ENCODE measurements at places on chromosomes 5 and 9.

- DNase-seq, result no peak
These were observed 70.5 kb downstream of the IL31RA start for GRCh38 chr5:55921617-55922016.

DNA sequence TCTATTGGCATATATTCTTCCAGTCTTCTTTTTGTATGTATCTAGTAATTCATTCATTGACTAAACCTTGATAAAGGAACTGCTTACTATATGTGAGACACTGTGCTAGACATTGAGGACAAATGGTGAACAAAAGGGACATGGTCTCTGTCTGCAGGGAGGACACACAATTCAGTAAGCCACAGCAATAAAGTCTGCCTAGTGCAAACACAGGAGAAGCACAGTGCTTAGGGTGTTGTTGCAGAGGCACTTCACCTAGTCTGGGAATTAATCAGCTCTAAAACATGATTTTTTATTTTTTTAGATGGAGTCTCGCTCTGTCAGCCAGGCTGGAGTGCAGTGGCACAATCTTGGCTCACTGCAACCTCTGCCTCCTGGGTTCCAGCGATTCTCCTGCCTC is 6.4 kb upstream of the CCL28 start:
- no peak for DNase-seq

GRCh38 chr5:55485073-55485472 is 49.7 kb downstream of the PLPP1 start:
- DNase-seq, result no peak

GRCh38 chr5:15510092-15510491 is 10.1 kb downstream of the FBXL7 start:
- DNase-seq, result no peak

GRCh38 chr5:132110930-132111329 is 37.3 kb downstream of the CSF2 start:
- DNase-seq, result no peak

DNA sequence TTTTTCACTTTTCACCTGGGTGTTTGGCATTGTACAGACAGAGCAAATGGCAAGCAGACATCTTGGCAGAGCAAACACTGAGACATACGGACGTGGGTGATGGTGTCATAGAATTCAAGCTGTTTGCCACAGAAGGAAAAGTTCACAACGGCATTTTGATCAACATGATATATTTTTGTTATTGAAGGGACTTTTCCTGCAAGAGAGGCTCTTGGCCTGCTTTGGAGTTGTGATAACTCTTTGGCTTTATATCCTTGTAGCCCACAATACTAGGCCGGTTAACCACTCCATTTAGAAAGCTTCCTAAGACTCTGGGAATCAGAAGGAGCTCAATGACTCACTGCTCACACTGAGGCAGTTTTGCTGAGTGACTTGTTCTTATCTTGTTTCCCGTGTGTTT is 1038.3 kb downstream of the TLE1 start:
- no peak for DNase-seq

GRCh38 chr9:118522093-118523028 is 818.2 kb downstream of the TLR4 start:
- DNase-seq, result peak; percentile 22

- DNase-seq, result no peak
These were observed 17.3 kb upstream of the TNIP1 start for GRCh38 chr5:151097820-151098767.

GRCh38 chr5:107604990-107605389 is 65.7 kb downstream of the EFNA5 start:
- DNase-seq, result no peak

DNA sequence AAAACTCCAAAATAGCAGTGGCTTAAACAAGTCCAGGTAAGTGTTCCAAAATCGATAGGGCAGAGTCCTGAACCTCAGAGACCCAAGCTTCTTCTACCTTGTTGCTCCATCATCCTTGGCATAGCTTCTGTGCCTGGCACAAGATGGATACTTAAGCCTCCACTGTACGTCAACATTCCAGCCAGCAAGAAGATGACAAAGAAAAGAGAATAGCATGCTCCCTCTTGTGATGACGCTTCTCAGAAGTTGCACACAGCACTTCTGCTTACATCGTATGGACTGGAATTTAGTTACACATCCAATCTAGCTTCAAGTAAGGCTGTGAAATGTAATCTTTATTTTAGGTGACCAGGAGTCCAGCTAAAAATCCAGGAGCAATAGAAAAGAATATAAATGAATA is 227.4 kb downstream of the ESM1 start:
- DNase-seq, result no peak

DNA sequence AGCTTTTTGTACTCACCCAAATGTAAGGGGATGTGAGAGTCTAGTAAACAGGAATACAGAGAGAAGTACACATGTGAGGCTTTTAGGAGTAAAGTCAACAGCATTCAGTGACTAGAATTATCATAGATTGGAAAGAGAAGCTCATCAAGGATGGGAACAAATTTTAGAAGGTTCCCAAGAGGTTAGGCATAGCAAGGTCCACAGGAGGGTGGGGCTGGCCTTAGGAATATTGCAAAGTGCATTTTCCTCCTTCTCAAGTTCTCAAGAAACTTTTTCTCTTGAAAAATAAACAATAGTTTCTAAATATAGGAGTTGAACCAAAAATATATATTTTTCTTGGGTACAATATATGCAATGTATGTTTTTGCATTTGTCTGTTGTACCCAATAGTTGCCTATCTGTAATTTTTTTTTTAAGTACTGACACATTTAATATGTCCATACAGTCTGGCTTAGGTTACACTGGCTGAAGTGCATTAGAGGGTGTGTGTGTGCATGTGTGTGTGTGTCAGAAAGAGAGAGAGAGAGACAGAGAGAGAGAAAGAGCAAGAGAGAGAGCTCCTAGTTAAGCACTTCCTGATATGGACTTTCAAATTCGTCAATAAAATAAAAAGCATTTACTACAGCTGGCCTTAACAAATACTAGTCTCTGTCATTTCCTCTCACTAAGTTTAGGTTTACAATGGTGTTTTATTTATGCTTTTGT is 62.2 kb downstream of the SNX18 start:
- DNase-seq, result no peak

GRCh38 chr9:94802251-94802650 is 75.8 kb downstream of the AOPEP start:
- DNase-seq, result no peak

- DNase-seq, result peak; percentile 37
These were observed 50.5 kb downstream of the HACD4 start for GRCh38 chr9:20980832-20981455.

DNA sequence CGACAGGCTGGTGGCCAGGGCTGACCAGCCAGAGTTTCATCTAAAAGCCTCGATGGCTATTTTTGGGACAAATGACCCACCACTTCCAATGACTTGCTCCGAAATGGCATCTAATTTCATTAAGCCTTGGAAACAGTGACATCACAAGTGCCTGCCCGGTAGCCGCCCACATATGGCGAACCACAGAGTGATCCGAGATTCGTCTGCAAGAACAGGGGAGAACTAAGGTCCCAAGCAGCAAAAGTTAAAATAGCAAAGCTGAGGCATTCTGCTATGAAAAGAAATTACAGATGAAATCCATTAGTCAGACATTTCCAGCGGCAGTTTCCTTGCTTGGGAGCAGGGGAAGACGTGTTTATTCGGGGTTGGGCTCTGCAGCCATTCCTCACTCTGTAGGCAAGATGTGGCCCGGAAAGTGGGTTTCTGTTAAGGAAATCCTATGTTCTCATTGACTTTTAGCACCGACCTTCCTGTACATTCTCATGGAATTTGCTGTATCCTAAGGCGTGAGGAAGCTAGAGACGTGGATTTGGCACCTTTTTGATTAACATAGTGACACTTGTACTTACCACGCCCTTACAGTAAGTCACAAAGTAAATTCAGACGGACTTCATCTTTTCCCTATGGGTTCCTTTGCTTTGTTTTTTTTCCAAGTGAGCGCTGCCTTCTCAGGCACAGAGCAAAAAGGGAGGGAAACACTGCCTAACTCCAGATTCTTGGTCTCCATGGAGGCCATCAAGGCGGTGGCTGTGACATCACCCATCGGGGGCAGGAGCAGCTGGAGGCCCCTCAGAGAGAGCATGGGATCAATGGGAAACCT is 45.1 kb downstream of the ERGIC1 start:
- no peak for DNase-seq

DNA sequence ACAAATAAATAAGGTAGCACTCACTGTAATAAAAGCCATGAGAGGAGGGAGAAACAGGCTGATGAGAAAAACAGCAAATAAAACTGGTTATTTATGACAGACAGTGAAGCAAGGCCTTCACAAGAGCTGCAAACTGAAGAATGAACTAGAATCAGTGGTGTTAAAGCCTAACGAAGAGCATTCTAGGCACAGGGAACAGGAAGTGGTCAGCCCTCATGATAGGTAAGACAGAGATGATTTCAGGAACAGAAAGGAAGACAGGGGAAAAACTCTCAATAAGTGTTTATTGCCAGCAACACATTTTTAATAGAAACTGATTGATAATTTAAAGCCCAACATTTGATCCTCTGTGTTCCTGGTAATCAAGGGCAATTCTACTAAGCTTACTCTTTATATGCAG is 124.5 kb downstream of the EDIL3 start:
- no peak for DNase-seq

DNA sequence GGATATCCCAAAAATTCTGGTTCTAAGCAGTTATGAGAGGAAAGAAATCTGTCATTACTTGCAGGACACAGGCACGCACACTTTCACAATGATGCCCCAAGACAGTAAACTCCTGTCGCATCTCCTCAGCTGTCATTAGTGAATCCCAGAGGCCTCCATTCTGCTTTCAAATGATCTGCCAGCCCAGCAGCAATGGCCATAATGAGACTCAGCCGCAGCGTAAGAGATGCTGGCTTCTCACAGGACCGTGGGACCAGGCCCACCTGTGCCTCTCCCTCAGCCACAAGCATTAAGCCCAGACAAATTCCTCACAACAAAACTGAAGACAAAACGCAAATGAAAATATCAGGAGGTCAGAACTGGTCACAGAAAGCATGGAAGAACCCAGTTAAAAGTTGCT is 98.0 kb upstream of the VLDLR start:
- no peak for DNase-seq

GRCh38 chr5:57805732-57806131 is 323.1 kb upstream of the ACTBL2 start:
- no peak for DNase-seq

- DNase-seq, result no peak
These were observed 213.7 kb downstream of the DCP2 start for GRCh38 chr5:113190347-113190746.

DNA sequence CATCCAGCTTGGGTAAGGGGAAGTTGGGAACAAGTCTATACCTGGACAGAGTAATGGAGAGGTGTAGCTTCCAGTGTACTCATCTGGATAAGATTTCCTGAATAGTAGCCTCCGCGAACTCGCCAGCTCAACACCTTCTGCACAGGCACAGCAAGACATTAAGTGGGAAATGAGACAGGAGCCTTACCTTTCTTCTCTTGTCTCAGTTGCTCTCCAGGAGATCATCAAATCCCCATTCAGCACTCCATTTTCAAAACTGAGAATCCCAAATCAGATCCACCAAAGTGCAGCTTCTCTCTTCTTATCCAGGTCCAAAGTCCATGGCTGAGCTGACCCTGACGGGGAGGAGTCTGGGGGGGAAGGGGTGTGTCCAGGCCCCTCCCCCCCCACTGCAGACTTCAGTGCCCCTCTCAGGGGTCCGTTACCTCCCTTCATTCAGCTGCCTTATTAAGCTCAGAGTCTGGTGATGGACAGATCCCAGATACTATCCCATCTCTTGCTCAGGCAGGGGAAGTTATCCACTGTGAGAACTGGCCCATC is 5.9 kb upstream of the MGAT1 start:
- DNase-seq, result no peak

DNA sequence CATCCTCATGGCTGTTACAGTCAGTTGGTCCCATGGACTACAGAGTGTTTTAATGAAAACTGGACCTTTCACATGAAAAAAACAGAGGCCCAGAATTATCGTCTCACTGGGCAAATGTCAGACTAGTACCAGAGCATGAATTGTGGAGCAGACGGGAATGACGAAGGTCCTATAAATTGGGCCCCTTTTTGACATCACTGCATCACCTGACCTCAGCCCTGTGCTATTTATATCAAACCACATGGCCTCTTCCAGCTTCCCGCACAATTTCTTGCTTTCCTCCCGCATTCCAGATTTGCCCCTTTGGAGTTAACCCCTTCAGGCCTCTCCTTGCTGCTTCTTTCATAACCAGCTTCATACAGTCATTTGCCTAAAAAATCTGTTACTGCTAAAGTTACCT is 301.7 kb downstream of the ATPSCKMT start:
- no peak for DNase-seq

All from GM12864 (cell line).